ENCODE measurements at places on chromosomes 4 and X.
A peak's percentile ranks its signal among the peaks of the same experiment; 100 is the strongest.

DNA sequence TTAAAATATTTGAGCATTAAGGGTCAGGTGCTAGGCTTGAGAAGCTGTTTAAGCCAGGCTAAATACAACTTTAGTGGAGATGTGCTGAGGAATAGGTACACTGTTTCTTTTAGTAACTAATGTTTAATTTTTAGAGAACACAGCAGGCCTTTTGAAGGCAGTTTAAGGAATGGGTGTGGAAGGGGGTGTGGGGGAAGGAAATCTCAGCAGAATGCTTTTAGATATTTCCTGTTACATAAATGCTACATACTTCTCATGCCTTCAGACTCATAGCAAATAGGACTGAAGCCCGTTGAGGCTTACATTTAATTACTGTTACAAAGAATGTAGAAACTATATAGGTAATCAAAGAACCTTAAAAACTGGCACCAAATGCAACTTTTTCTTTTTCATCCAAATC, 66.3 kb downstream of the WWC2 start:
- no peak for DNase-seq

GRCh38 chr4:113872426-113873260, 106.8 kb downstream of the ARSJ start:
- no peak for DNase-seq

GRCh38 chr4:83221897-83222441, 62.6 kb downstream of the COQ2 start:
- no peak for DNase-seq

DNA sequence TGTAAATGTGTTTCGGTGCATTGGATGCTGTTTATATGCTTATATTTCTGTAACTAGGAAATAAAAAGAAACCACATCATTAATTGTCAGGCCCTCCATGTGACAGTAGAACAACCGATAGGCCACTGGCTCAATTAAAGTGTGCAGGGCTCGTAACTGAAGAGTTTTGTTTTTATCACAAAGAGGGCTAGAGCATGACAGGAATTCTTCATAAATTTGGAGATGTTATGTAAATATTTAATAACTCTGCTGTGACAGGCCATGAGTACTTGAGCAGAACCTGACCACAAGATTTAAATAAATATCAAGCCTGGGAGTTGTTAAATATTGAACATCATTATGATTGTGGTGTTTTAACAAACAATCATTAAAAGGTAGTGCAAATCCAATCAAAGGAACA, 55.9 kb downstream of the MID1 start:
- no peak for DNase-seq

- DNase-seq: no peak
These were observed 51.6 kb upstream of the IL2 start for GRCh38 chr4:122508083-122508482.

DNA sequence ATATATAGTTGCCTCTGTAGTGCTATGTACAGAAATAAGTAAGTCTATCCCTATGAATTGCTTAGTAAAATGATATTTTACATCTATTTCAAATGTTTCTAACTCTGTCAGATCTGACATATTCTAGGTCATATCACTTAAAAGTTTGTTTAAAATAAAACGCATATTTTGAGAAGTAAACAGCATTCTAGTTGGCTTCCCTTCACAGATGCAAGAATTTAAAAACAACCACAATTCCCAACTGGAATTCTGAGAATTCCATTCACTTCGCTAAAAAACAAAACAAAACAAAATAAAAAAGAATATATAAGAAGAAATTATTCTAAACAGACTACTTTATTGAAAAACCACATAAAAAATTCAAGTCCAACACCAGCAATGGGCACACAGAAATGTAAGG, 126.0 kb downstream of the PPP3CA start:
- no peak for DNase-seq

DNA sequence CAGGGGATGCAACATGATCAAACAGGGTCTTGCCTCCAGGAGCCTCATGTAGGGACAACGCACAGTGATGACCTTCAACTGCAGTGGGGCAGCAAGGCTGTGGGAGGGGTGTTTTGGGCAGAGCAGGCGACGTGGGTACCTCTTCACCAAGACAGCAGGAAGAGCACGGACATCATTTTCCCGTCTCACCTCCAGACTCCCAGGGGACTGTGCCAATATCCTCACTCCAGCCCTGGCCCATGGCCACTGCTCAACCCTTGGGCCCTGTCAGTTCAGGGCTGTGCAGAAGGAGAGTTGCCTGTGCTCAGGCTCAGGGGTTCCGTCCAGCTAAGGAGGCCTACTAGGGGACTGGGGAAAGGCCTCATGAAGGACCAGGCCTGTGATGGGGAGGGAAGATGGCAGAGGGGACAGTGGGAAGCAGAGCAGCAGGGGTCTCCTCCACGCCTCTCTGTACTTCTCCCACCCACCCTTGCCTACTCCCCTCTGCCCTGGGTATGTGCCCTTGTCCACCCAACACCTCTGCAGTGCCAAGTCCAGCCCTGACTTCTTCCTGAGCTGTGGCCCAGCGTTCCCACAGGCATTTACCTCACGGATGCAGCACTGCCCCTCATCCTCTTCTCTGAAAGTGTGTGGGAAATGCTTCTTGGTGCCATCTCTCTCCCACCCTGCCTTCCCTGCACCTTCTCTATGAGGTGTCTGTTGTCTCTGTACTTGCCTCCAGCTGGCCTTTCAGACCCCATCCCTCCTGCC, 1.4 kb downstream of the IL9R start:
- DNase-seq: no peak

GRCh38 chr4:996030-996996, 3.1 kb upstream of the SLC26A1 start:
- DNase-seq: no peak

GRCh38 chr4:123351713-123352112, 44.9 kb upstream of the SPRY1 start:
- DNase-seq: no peak

DNA sequence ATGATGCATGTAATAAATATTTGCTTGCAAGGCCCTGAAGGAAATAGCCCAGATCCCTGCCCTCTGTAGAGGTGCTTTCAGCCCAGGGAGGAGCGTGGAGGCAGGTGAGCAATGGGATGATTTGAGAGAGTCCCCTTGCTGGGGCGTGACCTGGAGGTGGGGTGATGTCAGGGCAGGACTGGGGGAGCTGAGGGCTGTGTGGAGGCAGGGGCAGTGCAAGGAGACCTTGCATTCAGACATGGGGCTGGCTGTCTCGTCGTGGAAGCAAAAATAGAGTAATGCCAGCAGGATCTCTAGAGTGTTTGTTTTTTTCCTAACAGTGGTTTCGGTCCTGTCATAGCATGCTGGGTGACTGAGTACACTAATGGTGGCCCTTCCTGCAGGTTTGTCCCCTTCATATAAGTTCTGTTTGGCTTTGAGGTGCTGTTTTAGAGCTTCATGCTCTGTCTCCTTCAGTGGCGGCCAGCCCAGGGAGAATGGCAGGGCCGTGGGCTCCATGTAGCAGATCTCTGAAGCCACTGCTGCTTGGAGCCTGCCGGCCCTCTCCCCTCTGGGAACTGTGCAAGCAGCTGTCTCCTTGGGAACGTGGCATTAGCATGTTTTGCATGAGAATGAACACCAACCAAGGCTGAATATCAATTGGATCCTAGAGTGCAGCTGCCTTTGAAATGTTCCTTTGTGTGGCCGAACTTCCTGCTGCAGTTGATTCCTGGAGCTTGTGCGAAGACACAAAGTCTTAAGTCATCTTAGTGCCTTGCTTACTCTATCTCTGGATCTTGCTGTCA, 39.3 kb upstream of the CLDN34 start:
- peak; percentile 73 for DNase-seq

DNA sequence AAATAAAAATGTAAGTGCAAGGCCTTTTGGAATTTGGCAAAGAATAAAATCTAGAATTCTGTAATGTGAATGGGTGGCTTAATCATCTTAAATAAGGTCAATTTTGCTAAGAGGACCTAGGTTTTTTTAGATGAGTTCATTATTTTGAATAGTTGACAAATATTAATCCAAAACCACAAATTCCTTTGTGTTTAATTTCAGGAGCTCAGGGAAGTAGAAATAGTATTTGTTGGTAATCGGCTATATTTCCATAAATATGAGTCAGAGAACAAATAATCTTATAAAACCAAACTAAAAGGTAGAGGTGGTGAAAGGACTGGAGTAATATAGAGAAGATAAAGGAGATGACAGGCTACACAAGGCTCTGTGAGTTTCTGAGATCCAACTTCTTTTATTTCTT, 190.4 kb upstream of the TLL1 start:
- no peak for DNase-seq

DNA sequence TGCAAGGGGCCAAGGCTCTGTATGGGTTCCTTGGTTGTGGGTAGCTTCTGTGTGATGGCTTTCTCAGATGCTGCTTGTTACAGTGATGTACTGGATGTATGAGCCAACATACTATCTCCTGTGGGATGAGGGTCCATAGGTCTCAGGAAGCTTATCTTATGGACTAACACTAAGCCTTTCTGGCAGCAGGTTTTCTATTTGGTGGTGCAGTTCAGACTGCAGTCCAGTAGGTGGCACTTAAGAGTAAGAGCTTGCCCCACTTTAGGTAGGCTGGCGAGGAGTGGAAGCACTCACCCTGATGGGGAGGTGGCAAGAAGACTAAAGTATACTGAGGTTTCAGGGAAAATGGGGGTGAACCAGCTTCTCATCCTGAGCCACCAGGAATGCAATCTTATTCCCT, 306.7 kb upstream of the MAOA start:
- DNase-seq: no peak

DNA sequence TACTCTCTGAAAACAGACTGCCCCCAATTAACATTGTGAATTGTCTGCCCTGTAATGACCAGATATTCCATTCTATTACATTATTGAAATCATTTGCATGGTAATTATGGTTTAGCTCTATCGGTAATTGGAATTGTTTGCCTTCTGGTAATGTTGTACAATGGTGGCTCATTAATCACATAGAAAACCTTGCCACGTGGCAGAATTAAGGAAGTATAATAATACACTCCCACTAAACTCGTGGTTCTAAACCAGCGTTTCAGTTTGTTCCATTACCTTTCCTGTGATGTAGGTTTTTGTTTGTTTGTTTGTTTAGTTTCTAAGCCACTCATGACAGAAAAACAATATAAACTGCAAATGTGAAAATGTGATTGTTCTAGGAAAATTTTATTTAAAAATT, 45.1 kb upstream of the TAPT1 start:
- DNase-seq: no peak

DNA sequence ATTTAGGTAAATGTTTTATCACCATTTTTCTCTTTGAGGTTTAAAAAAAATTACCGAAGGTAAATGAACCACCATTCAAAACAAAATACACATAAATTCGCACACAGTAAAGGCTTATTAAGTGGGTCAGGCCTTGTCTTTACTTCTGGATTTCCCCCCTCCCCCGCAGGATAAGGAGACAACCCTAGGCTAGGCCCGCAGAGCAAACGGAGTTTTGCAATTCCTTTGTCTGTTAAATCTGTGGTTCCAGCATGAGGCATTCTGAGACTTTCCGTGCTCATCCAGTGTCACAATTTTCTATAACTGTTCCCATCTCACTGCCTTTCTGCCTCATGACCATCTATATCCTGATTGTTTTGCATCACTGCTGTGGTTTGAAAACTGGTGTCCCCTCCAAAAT, 307.4 kb downstream of the DCHS2 start:
- no peak for DNase-seq

- peak; percentile 51 for DNase-seq
These were observed 84.9 kb downstream of the BCOR start for GRCh38 chrX:40012868-40013265.

DNA sequence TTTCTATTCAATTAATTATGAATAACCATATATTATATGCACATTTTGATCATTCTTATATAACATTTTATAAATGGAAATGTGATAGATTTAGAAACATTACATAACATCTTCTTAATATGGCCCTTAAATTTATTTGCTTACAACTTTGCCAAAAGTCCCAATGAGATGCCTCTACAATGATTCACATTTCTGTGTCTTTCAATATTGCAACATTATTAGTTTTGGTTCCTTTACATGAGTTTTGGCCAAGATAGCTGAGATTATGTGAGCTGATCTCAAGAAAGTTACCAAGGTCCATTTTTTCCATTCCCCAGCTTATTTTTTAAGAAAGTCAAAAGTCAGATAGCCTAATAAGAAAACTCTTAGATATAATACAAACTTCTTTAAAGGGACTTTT, 361.2 kb downstream of the PCDH7 start:
- no peak for DNase-seq

DNA sequence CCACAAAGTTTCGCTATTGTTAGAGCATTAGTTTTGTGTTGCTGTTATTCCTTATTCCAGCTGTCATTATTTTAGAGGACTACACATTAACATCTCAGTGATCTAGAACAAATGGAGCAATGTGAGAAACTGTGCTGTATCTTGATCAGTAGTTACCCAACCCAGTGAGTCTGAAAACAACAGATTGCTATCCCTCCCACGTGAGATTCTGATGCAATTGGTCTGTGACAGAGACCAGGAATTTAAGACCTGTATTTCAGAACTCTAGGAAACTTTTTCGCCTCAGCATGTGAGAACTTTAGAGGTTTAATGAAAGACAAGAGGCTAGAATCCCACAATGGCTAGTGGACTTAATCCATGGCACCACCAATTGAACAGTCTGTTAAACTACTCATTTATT, 35.7 kb upstream of the CDS1 start:
- DNase-seq: no peak

DNA sequence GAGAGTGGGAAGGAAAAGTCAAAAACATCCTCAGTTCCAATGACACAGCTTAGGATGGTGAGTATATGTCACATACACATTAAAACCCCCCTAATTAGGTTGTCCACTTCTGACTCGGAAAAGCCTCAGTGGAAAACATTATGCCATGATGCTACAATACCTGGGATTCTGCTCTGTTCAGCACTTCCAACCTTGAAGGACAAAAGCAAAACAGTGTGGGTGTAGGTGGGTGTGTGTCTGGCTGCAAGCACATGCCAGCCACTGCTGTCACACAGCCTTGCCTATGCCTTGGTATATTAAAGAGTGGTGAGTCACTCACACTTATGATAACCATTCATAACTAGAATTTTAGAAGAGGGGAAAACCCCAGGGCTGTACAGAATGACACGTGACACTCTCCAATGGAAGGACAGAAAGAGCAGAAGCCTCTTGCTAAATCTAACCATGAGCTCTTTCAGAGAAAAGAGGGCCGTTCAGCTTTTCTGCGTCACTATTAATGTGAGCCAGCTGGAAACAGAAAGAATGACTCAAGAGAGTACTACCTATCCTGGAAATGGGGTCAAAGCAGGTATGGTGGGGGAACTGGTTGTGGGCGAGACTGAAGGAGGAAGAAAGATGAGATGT, 159.6 kb downstream of the TET2 start:
- DNase-seq: no peak

GRCh38 chrX:17359500-17359899, 15.5 kb upstream of the NHS start:
- no peak for DNase-seq

DNA sequence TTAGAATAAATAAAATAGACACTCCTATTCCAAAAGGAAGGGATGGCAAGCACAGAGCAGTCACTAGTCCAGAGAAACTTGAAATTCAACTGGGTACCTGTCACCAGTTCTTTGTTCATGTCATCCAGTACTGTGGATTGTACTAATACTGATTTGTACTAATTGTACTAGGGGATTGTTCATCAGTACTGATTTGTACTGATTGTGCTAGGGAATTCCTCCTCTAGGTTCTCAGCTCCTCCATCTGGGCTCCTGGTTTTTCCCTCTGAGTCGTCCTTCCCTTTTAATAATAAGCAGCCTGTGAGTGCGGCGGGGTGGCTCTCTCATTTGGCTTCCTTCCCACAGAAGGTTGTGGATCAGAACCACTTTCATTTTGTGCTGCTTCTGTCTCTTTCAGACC, 31.0 kb upstream of the SOD3 start:
- DNase-seq: no peak

GRCh38 chr4:106140601-106141000, 175.4 kb downstream of the TBCK start:
- no peak for DNase-seq
